Testis (tissue), 5 donors: ENCODE measurements at places on chromosomes 7 and 10.

- DNase-seq, result no peak
Observed at GRCh38 chr7:21104124-21104500, 317.4 kb upstream of the SP8 start.

- DNase-seq, result peak; percentile 72
Observed at GRCh38 chr7:11212080-11212711, 238.5 kb downstream of the PHF14 start.

GRCh38 chr10:4763960-4764428 lies 62.0 kb upstream of the AKR1E2 start:
- DNase-seq, result no peak

- peak; percentile 84 for DNase-seq
Observed at GRCh38 chr10:121598263-121599249, at the start of gene FGFR2. FGFR2 (minus strand) TSS chr10:121598444; CDS start chr10:121593817, 4,627 bp downstream.

GRCh38 chr10:12849319-12850181 lies 152.0 kb downstream of the CCDC3 start:
- no peak for DNase-seq

DNA sequence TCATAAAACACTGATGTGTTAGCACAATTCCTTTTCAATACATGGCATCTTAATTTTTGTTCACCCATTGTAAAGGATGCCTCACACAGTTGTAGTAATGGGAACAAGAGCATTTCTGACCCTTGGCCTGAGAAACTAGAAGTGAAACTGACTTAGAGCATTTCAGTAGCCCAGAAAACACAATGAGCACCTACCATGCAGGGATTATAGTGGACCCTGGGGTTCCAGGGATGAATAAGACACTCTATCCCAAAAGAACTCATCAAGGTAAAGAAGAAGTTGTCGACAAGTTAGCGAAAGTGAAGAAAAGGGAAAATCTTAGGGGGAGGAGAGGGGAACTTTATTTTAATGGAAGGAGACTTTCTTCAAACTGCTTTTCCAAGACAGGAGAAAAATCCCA lies 125.6 kb downstream of the NT5C2 start:
- DNase-seq, result no peak

DNA sequence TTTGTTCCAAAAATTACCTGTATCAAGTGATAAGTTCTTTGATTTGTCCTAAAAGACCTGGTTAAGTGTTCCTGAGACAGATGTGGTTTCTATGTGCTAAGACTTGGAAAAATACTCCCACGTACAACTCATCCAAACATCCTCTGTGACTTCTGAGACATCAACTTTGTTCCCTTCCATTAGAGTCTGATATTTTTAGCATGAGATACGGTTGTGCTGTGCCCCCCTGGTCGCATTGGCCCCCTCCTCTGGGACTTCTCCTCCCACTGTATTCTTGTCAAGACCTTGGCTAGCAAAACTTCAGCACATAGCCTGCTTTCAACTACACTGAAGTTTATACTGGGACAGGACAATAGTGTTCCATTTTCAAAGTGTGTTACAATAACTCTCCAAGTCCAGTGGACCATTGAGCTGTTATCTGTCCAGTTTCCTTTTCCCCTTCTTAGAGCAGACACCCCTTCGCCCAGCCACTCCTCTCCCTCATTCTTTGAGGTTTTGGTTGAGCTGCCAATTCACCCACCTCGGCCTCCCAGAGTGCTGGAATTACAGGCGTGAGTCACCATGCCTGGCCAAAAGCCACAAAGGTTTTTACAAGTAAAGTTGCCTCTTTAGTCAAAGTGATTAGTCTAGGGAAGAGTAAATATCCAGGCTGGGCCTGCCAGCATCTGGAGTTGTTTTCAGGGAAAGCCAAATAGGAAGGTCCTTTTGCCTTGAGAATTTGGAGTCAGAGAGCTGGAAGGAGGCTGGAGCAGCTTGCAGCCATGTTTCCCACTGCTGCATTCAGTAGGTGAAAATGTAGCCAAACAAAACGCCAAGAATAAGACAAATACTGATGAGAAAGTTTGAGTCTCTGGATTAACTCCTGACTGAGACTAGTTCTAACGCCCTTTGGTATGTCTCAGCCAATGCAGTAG lies 17.8 kb upstream of the PDLIM1 start:
- peak; percentile 16 for DNase-seq

GRCh38 chr10:13440185-13441061 lies 88.4 kb downstream of the BEND7 start:
- DNase-seq, result peak; percentile 64

DNA sequence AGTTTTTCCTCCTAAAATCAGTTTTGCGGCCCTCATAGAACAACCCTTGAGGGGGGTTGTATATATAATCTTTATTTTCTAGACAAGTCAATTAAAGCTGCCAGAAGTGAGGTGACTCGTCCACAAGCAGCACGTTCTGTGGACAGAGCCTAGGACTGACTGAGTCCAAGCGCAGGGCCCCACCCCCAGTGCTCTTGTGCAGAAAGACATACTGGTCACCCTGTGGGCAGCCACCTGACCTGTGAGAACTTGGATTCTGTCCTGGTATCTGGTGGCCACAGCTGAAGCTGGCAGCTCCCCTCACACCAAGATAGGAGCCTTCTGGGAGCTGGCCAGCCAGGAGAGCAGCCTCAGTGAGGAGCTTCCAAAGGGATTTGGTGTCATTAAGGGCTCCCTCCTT lies 89.3 kb downstream of the GRK5 start:
- DNase-seq, result no peak

GRCh38 chr10:110207805-110208613 lies 604 bp downstream of the MXI1 start:
- peak; percentile 78 for DNase-seq

GRCh38 chr7:26449175-26450165 lies 157.8 kb downstream of the SNX10 start:
- no peak for DNase-seq

DNA sequence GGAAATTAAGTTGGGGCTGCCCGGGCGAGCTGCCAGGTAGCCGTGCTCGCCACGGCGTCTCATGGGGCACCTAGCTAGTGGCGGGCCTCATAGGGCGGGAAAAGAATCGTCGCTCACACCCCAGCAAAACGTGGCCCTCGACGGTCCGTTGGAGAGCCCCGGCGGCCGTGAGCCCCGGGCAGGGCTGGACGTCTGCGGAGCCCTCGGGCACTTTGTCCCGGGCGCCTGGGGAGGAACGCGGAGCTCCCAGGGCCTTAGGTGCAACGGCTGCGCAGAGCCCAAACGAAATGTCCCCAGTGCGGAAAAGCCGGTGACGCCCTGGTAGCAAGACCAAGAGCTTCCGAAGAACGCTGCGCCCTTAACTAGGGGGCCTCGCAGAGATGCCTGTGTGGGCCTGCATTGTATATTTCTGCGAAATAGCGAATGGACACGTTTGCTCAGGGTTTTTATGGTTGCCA lies 866 bp upstream of the SFMBT2 start:
- no peak for DNase-seq

DNA sequence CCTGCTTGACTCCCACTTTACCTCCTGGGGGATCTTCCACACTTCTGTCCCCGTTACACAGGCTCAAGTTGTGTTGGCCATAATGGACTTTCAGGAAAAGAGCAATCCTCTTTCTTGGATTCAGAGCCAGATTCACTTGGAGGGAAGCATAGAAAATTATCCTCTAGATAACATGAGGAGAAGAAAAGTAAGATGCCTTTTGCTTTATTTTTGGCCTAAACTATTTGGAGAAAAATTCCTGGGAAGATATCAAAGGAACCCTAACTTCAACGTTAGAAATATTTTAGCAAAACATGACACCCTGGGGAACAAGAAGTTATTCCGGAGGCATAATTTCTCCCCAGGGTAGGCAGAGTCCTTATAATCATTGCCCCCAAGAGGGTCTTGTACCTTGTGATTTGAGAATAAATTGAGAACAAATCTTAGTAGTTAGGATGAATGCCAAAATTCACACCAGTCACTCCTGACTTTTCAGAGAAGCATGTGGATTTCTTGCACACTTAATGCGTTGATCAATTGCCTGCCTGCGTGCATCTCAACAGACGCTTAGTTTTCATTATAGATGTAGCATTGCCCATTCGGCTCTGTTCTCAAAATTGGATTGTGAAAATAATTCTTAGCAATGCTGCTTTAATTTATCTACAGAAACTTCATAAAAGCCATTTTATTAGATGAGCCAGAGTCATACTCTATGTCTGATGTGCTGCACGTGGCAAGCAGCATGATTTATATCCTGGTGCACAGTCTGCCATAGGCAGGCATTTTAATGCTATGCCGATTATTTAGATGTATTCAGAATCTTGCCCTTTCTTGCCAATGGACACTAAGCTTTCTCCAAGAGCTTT lies 224.4 kb downstream of the C7orf25 start:
- no peak for DNase-seq

DNA sequence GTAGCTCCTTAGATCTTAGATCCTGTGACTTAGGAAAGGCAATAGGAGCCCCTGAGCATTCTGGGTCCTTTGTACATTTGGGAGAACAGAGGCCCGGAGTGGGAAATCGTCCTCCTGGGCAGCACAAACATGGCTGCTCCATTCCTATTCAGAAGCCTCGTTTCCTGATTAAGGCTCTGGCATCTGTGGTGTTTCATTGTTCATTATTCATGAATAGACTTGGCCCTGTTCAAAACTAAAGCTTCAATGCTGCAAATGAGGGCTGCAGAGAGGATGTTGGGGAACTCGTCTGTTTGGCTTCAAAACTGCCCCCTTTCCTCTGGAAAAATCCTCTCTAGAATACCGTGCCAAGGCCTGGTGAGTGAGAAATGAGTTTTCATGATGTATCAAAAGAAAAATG lies 3.4 kb upstream of the HTRA1 start:
- no peak for DNase-seq

- no peak for DNase-seq
Observed at GRCh38 chr7:21326241-21326640, 101.6 kb upstream of the SP4 start.

DNA sequence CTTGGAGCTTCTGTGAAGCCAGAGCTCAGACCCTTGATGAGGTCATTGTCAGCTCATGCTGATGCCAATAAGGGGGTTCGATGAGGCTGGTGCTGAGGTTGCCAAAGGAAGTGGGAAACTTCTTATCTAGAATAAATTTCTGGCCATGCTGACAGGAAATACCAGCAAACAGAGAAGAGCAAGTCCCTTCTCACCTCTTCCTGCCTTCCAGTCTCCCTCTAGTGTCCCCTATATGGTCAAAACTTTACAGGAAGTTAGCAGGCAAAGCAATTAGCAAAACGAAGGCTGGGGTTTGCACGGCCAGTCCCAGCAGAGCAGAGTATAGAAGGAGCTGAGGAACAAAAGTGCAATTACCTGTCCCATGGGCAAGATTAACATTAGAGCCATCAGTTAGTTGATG lies 15.1 kb upstream of the NEUROG3 start:
- DNase-seq, result no peak

DNA sequence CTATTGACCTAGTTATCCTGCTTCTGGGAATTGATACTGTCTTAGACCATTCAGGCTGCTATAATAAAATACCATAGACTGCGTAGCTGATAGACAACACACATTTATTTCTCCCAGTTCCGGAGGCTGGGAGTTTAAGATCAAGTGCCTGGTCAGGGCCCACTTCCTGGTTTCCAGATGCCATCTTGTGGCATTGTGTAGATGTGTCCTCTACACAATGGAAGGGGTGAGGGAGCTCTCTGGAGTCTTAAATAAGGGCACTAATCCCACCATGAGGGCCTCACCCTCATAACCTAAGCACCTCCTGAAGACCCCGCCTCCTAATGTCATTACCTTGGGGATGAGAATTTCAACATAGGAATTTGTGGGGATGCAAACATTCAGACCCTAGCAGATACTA lies 62.4 kb downstream of the SLC35B4 start:
- no peak for DNase-seq

DNA sequence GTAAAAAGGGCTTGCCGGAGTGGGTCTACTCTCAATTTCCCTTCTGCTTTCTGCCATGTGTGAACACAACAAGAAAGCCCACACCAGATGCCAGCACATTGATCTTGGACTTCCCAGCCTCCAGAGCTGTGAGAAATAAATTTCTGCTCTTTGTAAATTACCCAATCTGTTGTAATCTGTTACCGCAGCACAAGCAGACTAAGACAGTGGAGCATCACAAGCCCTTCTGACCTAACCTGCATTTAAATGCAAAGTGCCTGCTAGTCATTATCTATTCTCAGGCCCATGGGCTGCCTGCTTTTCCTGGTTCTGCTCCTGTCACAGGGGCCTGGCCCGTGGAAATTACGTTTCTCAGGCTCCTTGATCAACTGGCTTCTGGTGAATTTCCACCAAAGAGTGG lies 199.3 kb upstream of the AUTS2 start:
- no peak for DNase-seq

- no peak for DNase-seq
Observed at GRCh38 chr10:126036515-126036914, 140.2 kb downstream of the FANK1 start.

GRCh38 chr7:43076606-43077005 lies 35.8 kb upstream of the HECW1 start:
- no peak for DNase-seq

GRCh38 chr7:14191686-14192098 lies 202.2 kb upstream of the ETV1 start:
- DNase-seq, result no peak

DNA sequence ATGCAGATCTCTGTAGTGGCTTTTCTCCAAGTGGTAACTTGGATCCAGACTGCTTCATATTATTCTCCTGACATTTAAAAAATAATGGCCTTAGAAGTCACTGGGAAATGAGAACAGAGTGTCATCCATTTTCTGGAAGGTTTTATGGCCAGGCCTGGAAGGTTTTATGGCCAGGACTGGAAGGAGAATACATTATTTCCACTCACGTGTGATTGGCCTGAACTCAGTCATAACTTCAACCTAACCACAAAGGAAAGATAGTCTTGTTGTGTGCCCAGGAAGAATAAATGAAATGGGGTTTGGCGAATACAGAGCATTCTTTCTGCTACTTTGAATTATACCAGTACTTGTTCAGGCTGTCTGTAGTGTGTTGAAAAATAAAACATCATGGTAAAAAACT lies 360.9 kb downstream of the GPAM start:
- no peak for DNase-seq

- DNase-seq, result no peak
Observed at GRCh38 chr10:90418869-90419652, 438.8 kb downstream of the HTR7 start.

DNA sequence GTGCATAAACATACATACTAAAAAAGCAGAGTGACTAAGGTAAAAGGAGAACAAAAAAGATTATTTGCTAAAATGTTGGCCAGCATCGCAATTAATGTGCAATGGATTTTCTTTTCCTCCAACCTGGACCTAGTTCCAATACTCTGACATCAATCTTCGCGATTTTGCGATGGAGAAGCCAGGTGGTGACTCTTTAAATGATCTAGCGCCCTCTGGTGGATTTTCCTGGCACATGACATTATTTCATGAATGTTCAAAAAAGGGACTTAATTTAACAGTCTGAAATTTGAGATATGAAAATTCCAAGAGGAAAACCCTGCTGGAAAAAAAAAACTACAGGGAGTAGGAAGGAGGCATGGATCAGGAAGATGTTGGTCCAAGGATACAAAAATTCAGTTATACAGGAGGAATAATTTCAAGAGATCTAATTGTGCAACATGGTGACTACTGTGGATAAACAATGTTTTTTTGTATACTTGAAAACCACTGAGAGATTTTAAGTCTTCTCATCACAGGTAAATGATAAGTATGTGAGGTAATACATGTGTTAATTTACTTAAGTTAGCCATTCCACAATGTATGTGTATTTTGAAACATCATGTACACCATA lies 4.3 kb upstream of the KCNMA1 start:
- peak; percentile 90 for DNase-seq

GRCh38 chr10:52378124-52378523 lies 64.0 kb downstream of the DKK1 start:
- no peak for DNase-seq
